Activated CD8-positive, alpha-beta T cell treated with anti-CD3 and anti-CD28 coated beads for 36 hours (primary cell): ENCODE measurements at places on chromosomes 6 and 20.
A peak's percentile ranks its signal among the peaks of the same experiment; 100 is the strongest.

DNA sequence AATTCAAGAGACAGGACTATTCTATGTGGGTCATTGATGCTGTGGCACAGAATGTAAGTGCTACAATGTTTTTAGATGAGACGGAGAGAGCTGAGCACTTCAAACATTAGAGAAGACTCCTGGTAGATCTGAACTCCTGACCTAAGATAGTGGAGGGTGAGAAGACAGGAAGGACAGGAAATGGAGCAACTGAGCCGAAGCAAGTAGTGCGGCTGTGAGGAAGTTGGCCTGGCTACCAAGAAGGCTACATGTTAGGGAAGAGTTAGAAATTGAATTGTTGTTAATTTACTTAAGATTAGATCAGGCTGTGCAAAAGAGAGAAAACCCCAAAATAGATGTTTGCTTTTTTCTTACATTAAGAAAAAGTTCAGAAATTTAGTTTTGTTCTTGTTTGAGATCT, 14.4 kb upstream of the MLIP start:
- DNase-seq, result no peak

- peak; percentile 63 for DNase-seq
These were observed 176.4 kb downstream of the ARID1B start for GRCh38 chr6:156953479-156954146.

DNA sequence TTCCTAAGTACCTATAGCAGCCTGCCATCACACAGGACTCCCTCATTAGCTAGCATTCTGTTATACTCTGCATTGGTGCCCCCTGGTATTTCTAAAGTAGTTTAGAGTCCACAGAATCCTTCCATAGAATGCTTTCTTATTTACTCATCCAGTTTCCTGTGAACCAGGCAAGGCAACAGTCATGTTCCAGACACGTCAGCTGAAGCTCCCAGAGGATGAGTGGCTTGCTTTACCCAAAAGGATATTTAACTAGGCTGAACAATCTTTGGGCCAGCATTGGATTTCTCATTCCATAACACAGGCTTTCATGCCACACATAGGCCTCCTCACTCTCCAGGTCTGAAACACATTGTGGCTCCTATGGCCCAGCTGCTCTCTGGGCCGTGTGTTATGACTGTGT, 203.8 kb upstream of the MAP3K7 start:
- DNase-seq, result no peak

DNA sequence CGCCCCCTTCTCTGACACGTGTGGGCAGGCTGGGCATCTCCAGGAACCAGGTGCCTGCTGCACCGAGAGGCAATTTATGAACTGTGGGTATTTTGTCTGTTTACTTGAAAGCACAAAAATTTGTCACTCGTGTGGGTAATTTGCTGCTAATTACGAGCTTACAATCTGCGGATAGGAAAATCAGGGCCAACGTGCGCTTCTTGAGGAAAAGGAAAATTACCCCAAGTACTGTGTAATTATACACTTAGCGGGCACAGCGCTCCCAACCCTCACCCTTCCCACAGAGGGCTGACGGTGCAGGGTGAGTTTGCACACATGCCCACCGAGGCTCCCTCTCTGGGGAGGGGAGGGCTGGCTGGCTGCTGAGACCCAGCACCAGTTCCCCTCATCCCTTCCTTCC, 25.3 kb upstream of the MDGA1 start:
- DNase-seq, result no peak

- DNase-seq, result no peak
These were observed 713.1 kb downstream of the HDGFL1 start for GRCh38 chr6:23282252-23283021.

DNA sequence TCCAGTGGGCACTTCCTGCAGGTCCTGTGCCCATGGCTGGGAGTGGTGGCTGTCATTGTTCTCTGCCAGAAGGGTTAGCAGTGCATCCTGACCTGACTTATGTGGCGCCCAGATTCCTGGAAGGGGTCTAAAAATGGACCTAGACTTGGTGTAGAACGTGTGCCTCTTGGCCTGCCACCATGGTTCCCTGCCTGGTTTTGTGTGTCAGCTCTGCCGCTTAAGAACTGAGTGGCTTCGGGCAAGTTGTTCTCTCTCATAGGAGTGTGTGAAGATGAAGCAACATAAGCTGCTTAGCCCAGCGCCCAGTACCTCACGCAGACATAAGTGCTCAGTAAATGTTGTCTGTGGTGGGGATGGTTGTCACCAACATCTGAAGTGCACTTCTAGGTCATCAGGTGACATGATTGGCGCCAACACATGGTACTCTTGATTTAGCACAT, 52.1 kb downstream of the PTPN1 start:
- DNase-seq, result no peak

GRCh38 chr6:161076181-161076677, 84.7 kb downstream of the MAP3K4 start:
- no peak for DNase-seq

DNA sequence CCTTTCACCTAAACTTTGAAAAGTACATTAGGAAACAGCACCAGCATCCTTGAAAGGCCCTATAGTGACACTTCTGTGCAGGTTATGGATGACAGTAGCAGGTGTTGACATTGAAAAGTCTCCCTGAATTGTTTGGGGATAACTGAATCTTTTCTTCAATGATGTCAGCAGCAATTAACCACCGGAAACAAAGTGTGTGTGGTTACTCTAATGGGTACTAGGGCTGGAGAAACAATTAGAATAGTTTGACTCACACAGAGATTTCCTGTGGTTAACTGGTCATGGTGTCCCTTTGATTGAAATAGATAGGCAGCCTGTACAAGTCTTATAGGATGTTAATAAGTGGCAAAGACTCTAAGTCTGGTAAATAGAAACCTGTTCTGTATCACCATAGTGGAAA, 189.1 kb downstream of the TBX18 start:
- DNase-seq, result no peak

GRCh38 chr6:73413102-73413501, 18.5 kb downstream of the DDX43 start:
- DNase-seq, result no peak
